NT2/D1 (cell line): ENCODE measurements at places on chromosomes 2 and 18.

DNA sequence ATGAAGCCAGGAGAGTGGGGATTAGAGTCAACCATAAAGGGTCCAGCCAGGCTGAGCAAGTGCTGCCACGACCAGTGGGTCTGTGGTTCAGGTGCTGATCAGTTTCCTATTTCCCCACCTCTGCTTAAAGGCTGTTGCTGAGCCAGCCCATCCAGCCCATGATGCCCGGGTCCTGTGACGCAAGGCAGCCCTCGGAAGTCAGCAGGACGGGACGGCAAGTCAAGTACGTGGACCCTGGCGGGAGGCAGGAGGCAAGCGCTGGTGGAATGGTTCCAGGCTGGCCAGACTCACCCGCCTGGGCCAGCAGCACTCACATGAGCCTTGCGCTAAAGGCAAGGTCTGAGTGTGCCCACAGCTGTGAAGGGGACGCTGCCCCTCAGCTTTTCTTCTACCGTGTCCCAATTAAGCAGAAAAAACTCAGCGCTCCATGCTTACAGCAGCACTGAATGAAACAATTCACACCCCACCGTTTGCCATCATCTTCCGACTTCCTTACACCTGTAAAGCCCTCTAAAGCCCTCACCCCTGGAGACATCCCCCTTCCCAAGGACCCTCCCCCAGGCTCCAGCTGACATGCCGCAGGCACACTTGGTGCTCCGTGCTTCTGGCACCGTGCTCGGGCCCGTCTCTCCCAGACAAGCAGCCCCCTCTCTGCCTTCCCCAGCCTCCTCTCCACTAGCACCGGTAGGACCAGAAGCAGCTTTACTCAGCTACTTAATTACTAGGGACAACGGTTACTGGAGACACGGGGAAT is 11.3 kb upstream of the RPL31 start:
- no peak for DNase-seq

DNA sequence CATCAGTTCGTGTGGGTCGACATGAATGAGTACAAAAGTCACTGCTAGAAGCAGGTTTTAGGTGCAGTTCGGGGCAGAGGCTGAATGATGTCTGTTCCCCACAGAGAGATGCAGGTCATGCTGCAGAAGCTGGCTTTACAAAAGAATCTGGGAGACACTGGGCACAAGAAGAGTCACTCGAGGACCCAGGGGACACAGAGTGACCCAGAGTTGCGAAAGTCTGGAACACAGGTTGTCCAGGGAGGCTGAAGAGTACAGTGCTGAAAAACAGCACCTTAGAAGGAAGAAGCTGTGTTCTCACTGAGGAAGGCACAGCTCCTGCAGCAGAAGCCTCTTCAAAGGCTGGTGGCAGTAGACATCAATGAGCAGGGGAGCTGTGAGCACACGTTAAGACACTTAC is 14.8 kb downstream of the CACNB4 start:
- DNase-seq, result no peak

- no peak for DNase-seq
Observed at GRCh38 chr2:128446874-128447537, 128.3 kb upstream of the HS6ST1 start.

- no peak for DNase-seq
Observed at GRCh38 chr2:29374823-29375222, 259.6 kb downstream of the CLIP4 start.

- no peak for DNase-seq
Observed at GRCh38 chr18:26468931-26469340, 79.4 kb downstream of the KCTD1 start.

DNA sequence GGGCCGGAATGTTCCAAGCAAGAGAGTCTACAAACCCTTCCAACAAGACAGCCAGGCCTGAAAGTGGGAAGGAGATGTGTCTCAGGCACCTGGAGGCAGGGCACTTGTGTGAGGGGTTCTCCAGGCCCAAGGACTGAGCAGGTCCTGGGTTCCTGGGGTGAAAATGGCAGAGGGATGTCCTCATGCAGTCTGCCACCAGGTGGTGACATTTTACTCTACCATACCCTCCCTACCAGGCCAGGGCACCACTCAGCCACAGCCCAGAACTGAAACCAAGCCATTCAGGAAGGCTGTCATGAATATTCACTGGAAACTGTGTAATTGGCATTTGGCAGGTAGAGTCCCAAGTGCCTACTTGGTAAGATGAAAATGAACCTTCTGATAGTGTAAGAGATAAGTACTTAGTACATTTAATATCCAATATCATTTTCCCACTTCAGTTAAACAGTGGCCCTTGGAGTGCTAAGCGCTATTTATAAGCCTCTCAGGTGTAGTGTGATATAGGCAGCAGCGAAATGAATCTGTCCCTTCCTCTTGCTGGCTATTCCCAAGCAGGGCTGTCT is 185.1 kb downstream of the MYO5B start:
- no peak for DNase-seq

DNA sequence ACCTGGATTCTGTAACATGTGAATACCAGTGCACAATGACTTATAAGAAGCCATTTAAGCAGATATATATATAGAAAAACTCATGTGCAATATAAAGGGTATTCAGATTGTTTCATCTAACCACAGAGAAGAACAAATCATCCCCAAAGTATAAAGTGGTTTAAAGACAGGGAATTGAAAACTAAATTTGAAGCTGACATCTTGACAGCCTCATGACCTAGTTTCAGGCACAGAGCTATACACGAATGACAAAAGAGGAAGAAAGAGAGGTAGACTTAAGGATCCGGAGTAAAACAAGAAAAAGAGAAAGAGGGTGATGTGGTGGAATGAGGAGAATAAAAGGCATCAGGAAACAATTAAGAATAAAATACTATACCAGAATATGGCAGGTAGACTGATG is 194.5 kb downstream of the EPHA4 start:
- DNase-seq, result no peak

DNA sequence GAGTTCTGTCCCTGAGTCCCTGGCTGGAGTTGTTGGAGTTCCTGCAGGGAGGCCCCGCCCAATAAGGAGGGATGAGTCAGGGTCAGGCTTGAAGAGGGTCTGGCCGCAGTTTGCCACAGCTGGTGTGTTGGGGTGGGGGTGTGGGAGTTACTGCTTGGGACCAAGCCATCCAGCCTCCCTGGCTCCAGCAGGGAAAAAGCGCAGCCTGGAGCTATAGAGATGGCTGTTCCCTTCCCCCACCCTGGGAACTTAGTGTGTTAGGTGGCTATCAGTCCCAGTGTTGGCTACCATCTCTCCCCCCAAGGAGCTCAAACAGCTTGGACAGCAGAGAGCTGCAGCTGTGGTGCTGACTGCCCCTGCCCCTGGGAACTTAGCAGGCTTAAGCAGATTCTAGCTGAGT is 13.2 kb upstream of the TANK start:
- DNase-seq, result no peak
